D341Med (cell line): ENCODE measurements at places on chromosomes 1 and 21.

GRCh38 chr1:55214934-55215193 lies 300 bp downstream of the USP24 start:
- no peak for DNase-seq

- DNase-seq = no peak
Measured at GRCh38 chr1:82044111-82044510, 243.4 kb downstream of the ADGRL2 start.

- no peak for DNase-seq
Measured at GRCh38 chr1:51624855-51625254, 8.0 kb downstream of the OSBPL9 start.

DNA sequence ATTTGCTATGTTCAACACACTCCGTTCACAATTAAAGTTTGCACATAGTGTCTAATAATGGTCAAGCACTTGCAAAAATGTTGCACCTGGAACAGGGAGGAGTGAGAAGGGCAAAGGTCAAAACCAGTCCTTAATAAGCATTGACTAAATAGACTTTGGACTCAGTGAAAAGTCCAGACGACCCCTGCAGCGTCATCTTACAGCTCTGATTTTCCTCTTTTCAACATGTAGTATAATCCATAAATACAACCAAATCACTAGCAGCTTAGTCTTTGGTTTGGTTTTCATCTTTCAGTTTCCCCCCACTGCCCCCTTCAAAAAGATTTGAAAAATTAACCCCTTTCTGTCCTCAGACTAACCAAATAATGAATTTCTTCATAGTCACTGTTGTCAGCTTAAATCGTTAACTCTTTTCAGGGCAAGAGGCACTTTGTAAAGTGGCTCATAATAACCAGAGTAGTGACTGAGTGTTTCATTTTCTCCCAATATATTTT lies 290.3 kb downstream of the PTPRC start:
- DNase-seq = no peak

DNA sequence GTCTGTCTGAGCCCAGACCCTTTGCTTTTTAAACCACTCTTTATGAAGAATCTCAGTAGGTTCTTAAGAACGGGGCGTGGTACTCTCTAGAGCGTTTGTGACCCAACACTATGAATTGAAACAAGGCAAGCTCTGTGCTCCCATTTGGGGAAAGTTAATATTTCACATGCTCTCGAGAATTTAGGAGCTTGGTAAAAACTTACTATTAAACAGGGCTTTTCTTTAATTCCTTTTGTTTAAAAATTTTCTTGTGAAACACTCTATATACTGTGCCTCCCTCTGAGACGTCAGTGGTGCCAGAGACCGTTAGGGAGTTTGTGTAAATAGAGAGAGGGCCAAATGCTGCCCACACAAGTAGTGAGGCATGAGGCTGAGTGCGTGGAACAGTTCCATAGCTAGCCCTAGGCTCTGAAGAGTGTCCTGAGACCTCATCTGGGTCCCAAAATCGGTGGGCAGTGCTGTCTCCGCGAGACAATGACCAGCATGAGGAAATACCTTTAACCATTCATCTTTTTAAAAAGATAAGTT lies 144.7 kb downstream of the ROR1 start:
- no peak for DNase-seq

DNA sequence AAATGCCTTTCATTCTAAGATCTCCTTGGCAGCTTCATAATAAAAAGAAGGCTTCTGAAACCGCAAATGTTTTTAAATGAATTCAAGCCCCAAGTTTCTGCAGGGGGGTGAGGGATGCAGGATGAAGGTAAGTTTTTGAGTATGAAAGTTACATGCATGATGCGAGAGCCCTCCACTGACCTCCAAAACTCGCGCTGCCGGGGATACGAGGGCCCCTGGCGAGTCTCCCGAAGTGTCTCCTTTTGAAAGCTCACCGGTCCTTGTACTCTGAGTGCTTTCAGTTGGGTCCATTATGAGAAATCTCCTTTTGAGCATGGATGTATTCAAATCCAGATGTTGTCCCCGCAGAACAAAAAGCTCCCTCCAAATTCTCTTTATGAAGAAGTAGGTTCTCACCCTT lies 18.9 kb upstream of the ZC3H12A start:
- DNase-seq = no peak

GRCh38 chr1:42949312-42950115 lies 9.2 kb downstream of the SLC2A1 start:
- no peak for DNase-seq

- DNase-seq = no peak
Measured at GRCh38 chr1:119485201-119485600, 21.8 kb upstream of the HSD3B1 start.

DNA sequence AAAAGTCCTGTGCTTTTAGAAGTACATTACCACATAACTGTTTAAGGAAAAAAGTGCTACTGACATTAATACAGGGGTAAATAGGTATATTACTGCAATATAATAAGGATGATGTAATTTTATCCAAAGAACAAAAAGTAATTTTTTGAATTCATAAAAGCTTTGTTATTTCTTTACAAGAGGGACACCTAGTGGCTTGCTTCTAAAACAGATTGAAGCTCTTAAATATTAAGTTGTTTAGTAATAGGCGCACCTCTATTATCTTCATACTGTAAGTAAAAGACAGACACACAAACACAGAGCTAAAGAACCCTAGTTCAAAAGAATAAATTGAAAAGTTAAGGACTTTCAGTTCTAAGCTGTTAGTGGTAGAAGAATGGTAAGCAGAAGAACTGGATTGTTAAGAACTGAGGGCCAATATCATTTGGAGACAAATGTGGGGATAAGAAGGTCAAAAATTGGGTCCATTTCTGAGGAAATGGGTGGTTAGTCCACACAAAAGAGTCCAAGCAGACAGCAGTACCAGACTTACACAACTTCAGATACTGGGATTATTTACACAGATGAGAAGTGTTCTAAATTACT lies 15.4 kb downstream of the ZNHIT6 start:
- DNase-seq = no peak

- peak; percentile 57 for DNase-seq
Measured at GRCh38 chr1:209876078-209876800, 48.5 kb downstream of the UTP25 start.

GRCh38 chr1:97163591-97164275 lies 442.1 kb downstream of the PTBP2 start:
- DNase-seq = no peak

GRCh38 chr1:39566441-39567137 lies 10.0 kb downstream of the PABPC4 start:
- DNase-seq = no peak

DNA sequence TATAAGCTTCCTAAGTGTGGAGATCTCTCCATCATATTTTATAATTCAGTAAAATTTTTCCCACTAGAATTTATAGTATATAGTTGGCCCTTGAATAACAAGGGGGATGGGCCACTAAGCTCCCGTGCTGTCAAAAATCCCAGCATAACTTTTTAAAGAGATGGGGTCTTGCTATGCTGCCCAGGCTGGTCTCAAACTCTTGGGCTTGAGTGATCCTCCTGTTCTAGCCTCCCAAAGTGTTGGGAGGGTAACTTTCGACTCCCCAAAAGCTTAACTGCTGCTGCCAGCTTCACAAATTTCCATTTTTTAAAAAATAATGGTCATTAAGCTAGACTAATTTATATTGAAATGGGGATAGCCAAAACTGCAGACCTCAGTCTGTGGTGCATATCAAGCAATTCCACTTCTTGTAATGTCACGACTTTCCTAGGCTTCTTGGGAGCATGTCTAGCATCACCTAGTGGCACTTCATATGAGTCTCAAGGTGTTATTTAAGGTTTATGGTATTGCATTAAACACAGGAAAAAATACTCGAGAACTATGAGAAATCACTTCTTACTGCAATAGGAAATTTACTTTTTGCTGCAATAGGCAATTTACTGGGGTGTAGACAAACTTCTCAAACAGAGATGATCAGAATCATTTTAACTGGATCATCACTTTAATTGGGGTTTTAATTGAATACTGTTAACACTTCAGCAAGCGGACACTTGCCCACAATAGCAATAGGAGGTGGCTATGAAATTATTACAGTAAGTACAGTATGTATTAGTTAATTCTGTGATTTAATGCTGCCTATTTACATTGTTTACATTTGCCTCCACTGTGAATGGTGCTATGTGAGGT lies 19.3 kb upstream of the ACTA1 start:
- DNase-seq = peak; percentile 52

DNA sequence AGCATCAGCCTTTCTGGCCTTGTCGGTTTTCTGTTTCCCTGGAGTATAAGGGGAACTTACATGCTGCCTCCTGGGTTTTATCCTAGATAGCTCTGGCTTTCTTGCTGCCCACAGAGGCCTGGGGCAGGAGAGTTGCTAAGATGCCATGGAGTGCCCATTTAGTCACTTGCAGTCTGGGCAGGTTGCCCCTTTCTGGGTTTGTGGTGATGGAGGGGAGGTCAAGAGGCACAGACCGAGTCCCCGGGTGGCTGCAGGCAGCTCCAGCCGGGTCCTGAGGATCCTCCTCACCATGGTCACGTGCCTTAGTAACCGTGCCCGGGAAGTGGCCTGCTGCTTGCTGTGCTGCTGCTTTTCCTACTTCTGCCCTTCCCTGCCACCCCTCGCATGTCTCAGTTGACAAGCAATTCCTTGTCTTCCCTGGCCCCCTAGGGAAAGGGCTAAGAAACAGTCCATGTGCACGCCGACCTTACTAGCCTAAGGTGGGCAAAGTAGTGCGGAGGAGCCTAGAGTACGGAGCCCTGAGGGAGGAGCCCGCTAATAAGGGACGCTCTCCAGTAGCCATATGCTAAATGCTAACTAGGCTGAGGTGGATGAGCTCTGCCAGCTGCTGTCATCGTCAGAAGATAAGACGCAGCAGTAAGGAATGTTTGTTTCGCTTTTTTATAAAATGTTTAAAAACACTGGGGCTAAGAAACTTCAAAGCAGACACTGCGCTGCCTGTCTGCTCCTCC lies 34.8 kb downstream of the CLCA1 start:
- DNase-seq = no peak

- no peak for DNase-seq
Measured at GRCh38 chr1:22281521-22282363, 138.8 kb upstream of the WNT4 start.

DNA sequence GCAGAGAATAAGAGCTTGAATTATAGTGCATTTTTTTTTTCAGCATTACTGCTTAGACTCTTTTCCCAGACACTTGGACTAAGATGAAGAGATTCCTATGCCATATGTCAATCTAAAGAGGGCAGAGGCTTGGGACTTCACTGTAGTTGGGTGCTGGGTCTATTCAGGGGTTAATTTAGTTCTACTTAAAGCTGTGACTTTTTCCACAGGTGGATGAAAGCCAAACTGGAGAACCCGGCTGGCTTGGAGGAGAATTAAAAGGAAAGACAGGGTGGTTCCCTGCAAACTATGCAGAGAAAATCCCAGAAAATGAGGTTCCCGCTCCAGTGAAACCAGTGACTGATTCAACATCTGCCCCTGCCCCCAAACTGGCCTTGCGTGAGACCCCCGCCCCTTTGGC lies 104.8 kb downstream of the ATP5PO start:
- DNase-seq = no peak

DNA sequence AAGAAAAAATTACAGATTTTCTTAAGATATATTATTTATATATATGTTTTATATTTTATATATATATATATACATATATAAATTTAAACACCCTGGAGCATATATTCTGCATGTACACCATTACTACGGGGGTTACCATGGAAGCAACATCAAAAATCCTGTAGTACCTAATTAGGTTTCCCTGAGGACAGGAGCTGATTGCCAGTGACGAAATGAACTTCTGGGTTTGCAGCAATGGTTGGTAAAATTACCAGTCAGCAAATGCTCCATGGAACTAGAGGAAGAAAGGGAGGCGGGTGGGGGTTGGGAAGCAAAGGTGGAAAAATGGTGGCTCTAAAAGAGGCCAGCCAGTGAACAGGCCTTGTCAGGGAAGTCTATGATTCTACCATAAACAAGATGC lies 89.5 kb downstream of the KCNN3 start:
- DNase-seq = no peak

DNA sequence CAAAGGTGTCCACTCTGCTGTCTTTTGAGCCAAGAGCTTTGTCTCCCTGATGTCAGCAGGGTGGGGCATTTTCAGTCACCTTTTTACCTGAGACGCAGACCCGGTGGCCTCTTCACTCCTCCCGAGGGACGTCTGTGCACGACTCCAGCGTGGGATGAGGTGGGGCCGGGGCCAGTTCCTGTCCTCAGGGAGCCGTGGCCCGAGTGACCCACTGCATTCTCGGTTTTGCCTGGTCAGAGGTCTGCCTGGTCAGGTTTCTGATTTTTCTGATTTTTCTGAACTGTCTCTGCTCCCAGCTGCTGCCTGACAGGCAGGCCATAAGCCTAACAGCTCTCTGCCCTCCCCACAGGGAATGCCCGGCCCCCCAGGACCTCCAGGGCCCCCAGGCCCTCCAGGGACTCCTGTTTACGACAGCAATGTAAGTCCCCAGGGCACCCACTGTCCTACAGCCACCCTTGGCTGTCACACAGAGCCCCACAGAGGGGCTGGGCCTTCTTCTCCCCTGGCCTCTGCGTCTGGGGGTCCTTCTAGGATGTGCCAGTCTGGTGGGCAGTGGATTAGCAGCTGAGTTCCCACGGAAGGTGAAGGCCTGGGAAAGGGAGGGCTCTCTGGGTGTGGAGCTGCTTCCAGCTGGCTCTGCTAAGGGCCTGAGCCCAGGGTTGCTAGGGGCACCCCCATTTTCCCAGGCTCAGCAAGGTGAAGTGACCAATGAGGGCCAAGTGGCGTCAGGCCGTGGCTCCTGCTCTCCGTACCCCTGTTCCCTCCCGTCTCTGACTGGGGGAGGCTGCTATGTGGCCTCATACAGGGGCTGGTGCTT lies 45.9 kb downstream of the SLC19A1 start:
- DNase-seq = no peak

DNA sequence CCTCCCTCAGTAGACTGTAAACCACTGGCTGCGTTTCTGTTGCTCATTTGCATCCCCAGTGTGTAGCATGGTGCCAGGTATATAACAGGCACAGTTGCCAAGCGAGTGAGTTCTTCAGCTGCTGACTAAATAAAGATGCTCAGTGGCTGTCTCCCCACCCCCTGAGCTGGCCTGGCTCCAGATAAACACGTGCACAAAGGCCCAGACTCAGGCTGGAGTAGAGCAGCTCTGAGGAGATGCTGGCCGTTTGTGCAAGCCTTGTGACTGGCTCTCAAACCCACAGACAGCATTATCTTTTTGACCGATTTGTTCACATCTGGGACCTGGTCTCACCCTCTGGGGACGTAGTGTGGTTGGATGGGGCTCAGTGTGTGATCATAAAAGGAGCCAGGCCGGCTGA lies 7.1 kb downstream of the CHRNB2 start:
- no peak for DNase-seq

DNA sequence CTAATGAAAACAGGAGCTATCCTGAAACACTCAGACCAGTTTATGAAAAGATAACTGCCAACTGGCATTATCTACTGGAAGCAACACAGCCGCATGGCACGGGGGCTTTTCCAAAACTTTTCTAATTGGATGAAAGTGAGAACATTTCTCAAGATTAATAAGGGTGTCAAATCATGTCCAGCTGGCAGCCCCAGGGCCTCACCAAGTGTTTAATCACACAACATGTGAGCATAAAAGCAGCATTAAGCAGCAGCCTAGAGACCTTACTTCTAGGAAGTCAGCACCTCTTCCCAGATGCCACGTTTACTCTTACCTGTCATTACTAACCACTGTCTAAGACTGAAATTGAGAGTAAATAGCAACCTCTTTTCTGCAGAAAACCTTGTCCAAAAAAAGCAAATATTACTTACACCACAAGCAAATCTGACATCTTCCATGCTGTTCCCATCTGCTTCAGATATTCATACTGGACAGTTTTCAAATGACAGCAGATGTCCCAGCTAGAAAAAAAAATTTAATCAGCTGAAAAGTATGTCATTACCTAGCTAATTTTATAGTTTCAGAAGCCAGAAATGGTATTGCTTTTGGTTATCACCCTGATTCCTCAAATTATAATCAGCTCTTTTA lies 341.5 kb upstream of the ZP4 start:
- peak; percentile 48 for DNase-seq

- peak; percentile 69 for DNase-seq
Measured at GRCh38 chr1:204988196-204988595, 54.8 kb upstream of the CNTN2 start.
